ENCODE measurements at places on chromosomes 4 and X.

- DNase-seq = no peak
Observed at GRCh38 chr4:40990236-40990898, 224.0 kb downstream of the APBB2 start.

DNA sequence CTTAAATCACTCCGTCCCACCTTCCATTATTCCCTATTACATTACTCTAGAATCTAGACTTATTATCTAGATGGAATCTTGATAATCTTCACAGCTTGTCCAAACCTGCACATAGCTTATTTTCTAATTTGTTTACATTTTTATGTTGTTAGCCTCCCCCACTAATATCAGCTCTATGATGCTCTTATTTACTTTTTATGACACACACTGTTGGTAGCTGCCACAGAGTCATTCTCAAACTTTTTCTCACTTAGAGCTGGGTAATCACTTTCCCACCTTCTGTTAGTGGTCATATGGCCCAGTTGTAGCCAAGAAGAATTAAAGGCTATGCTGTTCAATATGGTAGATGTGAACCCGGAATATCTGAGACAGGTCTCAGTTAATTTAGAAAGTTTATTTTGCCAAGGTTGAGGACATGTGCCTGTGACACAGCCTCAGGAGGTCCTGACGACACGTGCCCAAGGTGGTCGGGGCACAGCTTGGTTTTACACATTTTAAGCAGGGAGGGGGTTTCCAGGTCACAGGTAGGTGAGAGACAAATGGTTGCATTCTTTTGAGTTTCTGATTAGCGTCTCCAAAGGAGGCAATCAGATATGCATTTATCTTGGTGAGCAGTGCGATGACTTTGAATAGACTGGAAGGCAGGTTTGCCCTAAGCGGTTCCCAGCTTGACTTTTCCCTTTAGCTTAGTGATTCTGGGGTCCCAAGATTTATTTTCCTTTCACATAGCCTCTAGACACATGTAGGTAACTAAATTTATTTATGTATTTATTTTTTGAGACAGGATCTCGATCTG lies 7.0 kb upstream of the ADGRA3 start:
- no peak for DNase-seq

- no peak for DNase-seq
Observed at GRCh38 chrX:136783159-136783558, 2.4 kb upstream of the ARHGEF6 start.

- DNase-seq = peak; percentile 39
Observed at GRCh38 chr4:1309261-1310010, 19.7 kb downstream of the MAEA start.

Data from activated CD4-positive, alpha-beta T cell treated with anti-CD3 and anti-CD28 coated beads for 4 hours (primary cell).